CD4-positive, alpha-beta T cell (primary cell): ENCODE measurements at places on chromosomes 2 and 18. TPM values are rescaled to one million over a fixed set of nuclear protein-coding genes. Genes with fewer than 3 reads are reported as not detected.

SULT1C4 gene
- total RNA-seq, result not detected

ADGRF3 gene
- 0.96 TPM for total RNA-seq

GPR35 gene
- 7.2 TPM for total RNA-seq

- H3K4me1 ChIP-seq, result no peaks in the 10 kb centered on the region
- no peak overlapping the region for H3K27ac ChIP-seq
- H3K4me3 ChIP-seq, result no peak overlapping the region
- peaks cover 69% of the 10 kb centered on the region for H3K36me3 ChIP-seq
- DNase-seq, result no peak
These were observed 85.3 kb downstream of the C2orf74 start for GRCh38 chr2:61247204-61247812.

- no peak overlapping the region for H3K4me3 ChIP-seq
- peaks cover 40% of the 10 kb centered on the region for H3K4me1 ChIP-seq
- no peak overlapping the region for H3K27ac ChIP-seq
- no peaks in the 10 kb centered on the region for H3K27me3 ChIP-seq
These were observed 12.0 kb upstream of the MBP start for GRCh38 chr18:77144451-77145118.
